ENCODE measurements at places on chromosomes 2 and 18.
A peak's percentile ranks its signal among the peaks of the same experiment; 100 is the strongest.

DNA sequence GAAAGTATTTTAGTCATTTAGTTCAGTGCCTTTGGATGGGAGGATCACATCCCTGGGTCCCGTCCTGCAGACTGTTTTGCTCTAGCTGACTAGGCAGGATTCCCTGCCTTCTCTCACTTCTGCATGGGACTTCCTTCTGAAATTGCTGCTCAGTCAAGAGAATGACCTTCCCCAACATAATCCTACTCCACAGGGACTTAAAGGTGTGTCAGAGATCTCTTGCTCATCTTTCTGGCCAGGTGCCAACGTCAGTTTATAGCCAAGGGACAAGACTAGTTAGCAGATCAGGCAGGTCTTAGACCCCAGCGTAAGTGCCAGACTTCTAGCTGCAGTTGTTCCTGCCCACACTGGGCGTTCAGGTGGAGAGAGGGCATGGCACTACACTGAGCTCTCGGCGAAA is 9.5 kb upstream of the IL1B start:
- DNase-seq: no peak

GRCh38 chr2:10086950-10087349 is 6.7 kb upstream of the CYS1 start:
- no peak for DNase-seq

- DNase-seq: peak; percentile 19
Measured at GRCh38 chr2:159226059-159226461, 60.4 kb downstream of the WDSUB1 start.

DNA sequence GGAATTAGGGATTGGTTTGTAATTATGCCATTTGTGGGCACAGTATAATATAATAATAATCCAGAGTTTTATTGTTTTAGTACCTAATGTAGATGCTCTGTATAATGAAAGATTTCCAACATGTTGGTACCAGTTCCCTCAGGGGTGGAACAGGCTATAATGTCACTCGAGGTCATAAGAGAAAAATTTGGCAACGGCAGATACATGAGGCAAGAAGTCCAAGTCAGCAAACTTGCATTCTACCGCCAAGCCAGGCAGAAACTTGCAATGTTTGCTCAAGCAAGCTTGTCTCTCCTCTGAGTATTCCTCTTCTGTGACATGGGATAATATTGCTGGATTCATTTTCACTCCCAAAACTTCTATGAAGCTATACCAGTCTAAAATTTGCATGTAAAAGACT is 520.0 kb upstream of the SALL3 start:
- DNase-seq: no peak

DNA sequence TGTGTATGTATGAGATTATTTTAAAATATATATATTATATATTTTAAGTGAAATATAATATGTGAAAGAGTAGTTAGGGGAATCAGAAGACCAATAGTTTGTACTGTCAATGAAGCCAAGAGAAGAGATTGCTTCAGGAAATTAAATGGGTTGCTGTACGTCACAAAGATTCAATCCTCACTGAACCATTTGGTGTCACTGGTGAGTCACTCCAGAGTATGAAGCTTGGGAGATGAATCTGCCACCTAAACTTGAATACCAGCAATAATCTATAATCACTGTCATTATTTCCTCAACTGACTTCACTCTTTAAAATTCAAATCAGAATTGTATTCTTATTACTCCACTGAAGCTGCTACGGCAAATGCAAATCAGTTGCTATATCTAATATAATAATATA is 41.9 kb upstream of the SCN9A start:
- peak; percentile 66 for DNase-seq

Measured in fibroblast of skin of scalp (primary cell).